Uterus (tissue), 4 donors: ENCODE measurements at places on chromosomes 11 and 22. TPM values are rescaled to one million over a fixed set of nuclear protein-coding genes. Genes with fewer than 3 reads are reported as not detected.

The TEX12 gene
- total RNA-seq: not detected

The C11orf97 gene
- not detected for total RNA-seq

DNA sequence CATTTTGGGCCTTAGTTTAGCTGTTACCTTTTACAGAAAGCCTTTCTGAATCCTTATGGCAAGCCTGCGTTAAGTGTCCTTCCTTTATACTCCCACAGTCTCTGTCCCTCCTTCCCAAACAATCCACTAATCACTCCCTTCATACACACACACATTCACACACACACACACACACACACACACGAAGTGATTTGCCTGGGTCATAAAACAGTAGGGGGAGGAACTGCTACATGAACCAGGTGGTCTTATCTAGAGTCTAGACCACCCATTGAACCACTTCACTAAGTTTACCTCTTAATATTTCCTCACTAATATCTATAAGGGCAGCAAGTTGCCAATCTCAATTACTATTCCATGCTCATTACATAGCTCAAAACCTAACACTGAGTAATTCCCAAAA is 196.7 kb upstream of the GUCY1A2 start:
- H3K27ac ChIP-seq: no peak overlapping the region
- DNase-seq: no peak
- no peaks in the 10 kb centered on the region for H3K36me3 ChIP-seq
- H3K27me3 ChIP-seq: no peaks in the 10 kb centered on the region

DNA sequence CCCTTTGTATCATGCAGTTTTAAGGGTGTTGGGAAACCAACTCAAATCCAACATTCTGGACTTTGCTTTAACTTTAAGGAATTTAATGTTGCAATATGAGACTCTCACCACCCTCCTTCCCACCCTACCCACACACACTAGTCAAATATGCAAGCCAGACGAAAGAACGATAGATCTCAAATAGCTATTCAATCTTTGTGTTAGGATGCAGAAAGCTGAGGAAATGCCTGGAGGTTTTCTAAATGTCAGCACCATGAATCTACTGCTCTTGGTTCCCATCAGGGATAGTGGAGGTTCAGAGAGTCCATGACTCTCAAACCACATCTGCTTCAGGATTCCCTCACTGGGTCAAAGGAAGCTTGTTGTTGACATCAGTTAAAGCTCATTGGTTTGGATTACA is 33.7 kb downstream of the EXPH5 start:
- H3K4me3 ChIP-seq: no peak overlapping the region
- H3K27me3 ChIP-seq: no peaks in the 10 kb centered on the region
- DNase-seq: no peak
- no peaks in the 10 kb centered on the region for H3K4me1 ChIP-seq
- H3K27ac ChIP-seq: no peak overlapping the region

GRCh38 chr11:113370634-113371033 is 16.9 kb upstream of the ANKK1 start:
- H3K27ac ChIP-seq: no peak overlapping the region
- no peaks in the 10 kb centered on the region for H3K27me3 ChIP-seq
- DNase-seq: no peak
- no peaks in the 10 kb centered on the region for H3K4me1 ChIP-seq

GRCh38 chr11:108727665-108728064 is 62.8 kb downstream of the DDX10 start:
- no peaks in the 10 kb centered on the region for H3K4me1 ChIP-seq
- peaks cover 3% of the 10 kb centered on the region for H3K36me3 ChIP-seq
- H3K27me3 ChIP-seq: no peaks in the 10 kb centered on the region
- DNase-seq: no peak
- H3K4me3 ChIP-seq: no peak overlapping the region
- H3K27ac ChIP-seq: no peak overlapping the region

DNA sequence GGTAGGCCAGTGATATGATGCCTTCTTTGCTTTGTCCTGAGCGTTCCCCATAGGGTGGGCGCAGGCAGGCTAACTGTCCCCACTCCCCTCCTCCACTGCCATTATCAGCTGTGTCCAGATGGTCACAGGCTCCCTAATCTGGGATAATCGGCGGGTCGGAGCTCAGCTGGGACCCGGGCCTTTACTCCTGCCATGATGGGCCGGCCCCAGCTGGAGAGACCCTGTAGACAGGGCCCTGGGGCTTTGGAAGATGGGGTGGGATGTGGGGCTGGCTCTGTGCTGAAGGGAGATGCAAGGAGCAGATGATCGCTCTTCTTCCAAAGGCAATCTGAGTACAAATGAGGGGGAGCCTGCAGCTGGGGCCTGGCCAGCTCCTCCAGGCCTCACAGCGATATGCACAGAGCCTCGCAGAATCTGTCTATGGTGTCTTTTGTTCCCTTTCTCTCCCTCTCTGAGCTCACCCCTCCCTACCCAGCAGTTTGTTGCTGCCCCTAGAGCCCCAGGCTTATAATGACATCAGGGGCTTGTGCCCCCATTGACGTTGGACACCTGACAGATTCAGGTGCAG is 11.9 kb downstream of the KLHL35 start:
- H3K27me3 ChIP-seq: no peaks in the 10 kb centered on the region
- no peaks in the 10 kb centered on the region for H3K36me3 ChIP-seq
- no peak overlapping the region for H3K27ac ChIP-seq
- H3K4me1 ChIP-seq: no peaks in the 10 kb centered on the region

GRCh38 chr11:123103326-123103980 is 41.5 kb upstream of the HSPA8 start:
- H3K27ac ChIP-seq: peak overlapping the region; percentile 20
- no peaks in the 10 kb centered on the region for H3K36me3 ChIP-seq
- H3K27me3 ChIP-seq: no peaks in the 10 kb centered on the region
- peak; percentile 50 for DNase-seq

- no peaks in the 10 kb centered on the region for H3K36me3 ChIP-seq
- no peaks in the 10 kb centered on the region for H3K27me3 ChIP-seq
- no peak for DNase-seq
- peak overlapping the region; percentile 95 for H3K27ac ChIP-seq
- peak overlapping the region; percentile 86 for H3K4me3 ChIP-seq
- no peaks in the 10 kb centered on the region for H3K4me1 ChIP-seq
These were observed 1.4 kb upstream of the MADD start for GRCh38 chr11:47268448-47269001.

DNA sequence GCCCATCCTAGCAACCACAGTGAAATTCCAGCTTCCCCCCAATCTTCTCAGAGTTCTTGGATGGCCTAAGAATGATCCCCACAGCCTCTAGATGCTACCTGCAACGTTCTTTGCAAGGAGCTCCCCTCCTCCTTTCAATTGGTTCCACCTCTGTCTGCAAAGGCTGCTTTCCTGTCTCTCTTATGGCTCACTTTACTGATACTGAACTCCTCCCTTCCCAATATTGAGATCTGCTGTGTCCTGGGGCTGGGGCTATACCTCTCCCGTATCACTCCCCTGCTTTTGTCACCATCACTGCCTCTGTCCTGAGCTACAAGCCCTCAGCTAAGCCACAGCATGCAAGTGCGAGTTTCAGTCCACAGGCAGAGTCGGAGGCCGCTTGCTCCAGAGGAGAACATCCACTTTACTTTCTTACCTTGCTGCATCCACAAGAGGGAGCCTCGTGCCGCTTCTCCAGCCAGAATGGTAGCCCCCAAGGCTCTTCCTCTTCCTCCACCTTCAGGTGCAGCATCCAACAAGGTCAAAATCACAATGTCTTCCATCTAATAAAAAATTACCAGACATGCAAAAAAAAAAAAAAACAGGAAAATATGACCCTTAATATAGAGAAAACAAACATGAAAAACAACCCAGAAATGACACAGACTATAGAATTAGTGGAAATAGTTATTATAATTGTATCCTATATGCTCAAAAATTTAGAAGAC is 48.6 kb upstream of the TMEM45B start:
- H3K4me3 ChIP-seq: no peak overlapping the region
- no peaks in the 10 kb centered on the region for H3K4me1 ChIP-seq
- H3K27ac ChIP-seq: no peak overlapping the region
- no peaks in the 10 kb centered on the region for H3K27me3 ChIP-seq

The PPP2R5B gene
- total RNA-seq: 6.7 TPM

- no peaks in the 10 kb centered on the region for H3K4me1 ChIP-seq
- H3K36me3 ChIP-seq: no peaks in the 10 kb centered on the region
These were observed 32.2 kb upstream of the LRRC10B start for GRCh38 chr11:61476371-61476770.

The FOSL1 gene
- not detected for total RNA-seq

GRCh38 chr11:27179334-27179733 is 138.7 kb downstream of the BBOX1 start:
- H3K36me3 ChIP-seq: no peaks in the 10 kb centered on the region
- no peak overlapping the region for H3K4me3 ChIP-seq
- no peaks in the 10 kb centered on the region for H3K4me1 ChIP-seq
- H3K27ac ChIP-seq: no peak overlapping the region

- no peak overlapping the region for H3K4me3 ChIP-seq
- no peaks in the 10 kb centered on the region for H3K4me1 ChIP-seq
- peak; percentile 6 for DNase-seq
- H3K27me3 ChIP-seq: no peaks in the 10 kb centered on the region
- H3K36me3 ChIP-seq: no peaks in the 10 kb centered on the region
- H3K27ac ChIP-seq: no peak overlapping the region
These were observed 70.4 kb downstream of the MYO7A start for GRCh38 chr11:77198440-77198849.

- H3K27ac ChIP-seq: no peak overlapping the region
- DNase-seq: no peak
- H3K36me3 ChIP-seq: no peaks in the 10 kb centered on the region
These were observed 125.3 kb downstream of the C11orf91 start for GRCh38 chr11:33575311-33575710.

- DNase-seq: peak; percentile 90
- no peaks in the 10 kb centered on the region for H3K27me3 ChIP-seq
- H3K4me3 ChIP-seq: peak overlapping the region; percentile 67
These were observed 80.7 kb upstream of the PPARA start for GRCh38 chr22:46069521-46070214.

DNA sequence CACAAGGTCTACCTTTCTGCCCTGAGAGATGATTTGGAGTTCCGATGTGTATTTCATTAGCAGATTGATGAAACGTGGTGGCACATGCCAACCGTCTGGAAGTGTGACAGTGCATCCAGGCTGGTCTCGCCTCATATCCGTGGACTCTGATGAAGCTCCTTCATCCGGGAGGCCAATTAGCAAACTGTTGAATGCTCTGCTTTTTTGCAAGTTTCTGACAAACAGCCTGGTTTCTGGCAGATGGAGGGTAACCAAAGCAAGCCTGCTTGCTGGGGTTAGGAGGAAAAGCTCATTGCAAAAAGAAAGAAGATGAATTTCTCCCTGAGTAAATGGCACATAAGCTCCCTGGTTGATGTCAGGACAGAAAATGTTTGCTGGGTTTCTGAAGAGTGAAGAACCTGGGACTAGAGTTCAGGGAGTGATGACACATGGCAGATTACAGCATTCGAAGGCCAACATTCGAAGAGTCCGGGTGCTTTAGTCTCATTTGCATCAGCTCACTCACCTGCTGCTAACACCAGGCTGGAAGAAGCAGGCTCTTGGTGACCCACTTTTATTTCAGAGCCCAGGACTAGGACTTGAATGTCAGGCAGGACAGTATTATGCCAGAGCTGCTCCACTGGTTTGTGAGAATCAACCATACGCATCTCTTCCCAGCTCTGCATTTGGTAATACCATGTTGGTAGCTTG is 135.9 kb upstream of the TTC12 start:
- no peaks in the 10 kb centered on the region for H3K27me3 ChIP-seq
- H3K36me3 ChIP-seq: no peaks in the 10 kb centered on the region
- H3K4me3 ChIP-seq: no peak overlapping the region
- H3K27ac ChIP-seq: no peak overlapping the region

The KBTBD4 gene
- 9.7 TPM for total RNA-seq

DNA sequence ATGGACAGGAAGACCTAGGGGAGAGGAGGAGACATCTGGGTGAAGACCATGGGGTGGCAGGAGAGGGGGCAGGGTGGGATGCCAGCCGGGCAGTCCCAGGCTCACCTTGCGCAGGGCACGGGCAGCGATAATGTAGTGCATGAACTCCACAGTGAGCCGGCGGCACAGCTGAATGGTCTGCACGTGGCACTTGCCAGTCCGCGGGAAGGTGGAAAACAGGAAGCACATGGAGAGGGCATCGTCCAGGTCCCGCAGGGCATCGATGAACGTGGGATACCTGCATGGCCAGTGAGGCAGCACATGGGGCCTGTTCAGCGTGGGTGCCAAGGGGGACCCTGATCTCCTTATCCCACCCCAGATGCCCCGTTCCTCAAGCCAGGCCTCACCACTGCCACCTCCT is 7.3 kb downstream of the PES1 start:
- H3K36me3 ChIP-seq: no peaks in the 10 kb centered on the region
- no peak overlapping the region for H3K4me3 ChIP-seq
- no peak for DNase-seq
- no peaks in the 10 kb centered on the region for H3K27me3 ChIP-seq
- H3K4me1 ChIP-seq: no peaks in the 10 kb centered on the region

DNA sequence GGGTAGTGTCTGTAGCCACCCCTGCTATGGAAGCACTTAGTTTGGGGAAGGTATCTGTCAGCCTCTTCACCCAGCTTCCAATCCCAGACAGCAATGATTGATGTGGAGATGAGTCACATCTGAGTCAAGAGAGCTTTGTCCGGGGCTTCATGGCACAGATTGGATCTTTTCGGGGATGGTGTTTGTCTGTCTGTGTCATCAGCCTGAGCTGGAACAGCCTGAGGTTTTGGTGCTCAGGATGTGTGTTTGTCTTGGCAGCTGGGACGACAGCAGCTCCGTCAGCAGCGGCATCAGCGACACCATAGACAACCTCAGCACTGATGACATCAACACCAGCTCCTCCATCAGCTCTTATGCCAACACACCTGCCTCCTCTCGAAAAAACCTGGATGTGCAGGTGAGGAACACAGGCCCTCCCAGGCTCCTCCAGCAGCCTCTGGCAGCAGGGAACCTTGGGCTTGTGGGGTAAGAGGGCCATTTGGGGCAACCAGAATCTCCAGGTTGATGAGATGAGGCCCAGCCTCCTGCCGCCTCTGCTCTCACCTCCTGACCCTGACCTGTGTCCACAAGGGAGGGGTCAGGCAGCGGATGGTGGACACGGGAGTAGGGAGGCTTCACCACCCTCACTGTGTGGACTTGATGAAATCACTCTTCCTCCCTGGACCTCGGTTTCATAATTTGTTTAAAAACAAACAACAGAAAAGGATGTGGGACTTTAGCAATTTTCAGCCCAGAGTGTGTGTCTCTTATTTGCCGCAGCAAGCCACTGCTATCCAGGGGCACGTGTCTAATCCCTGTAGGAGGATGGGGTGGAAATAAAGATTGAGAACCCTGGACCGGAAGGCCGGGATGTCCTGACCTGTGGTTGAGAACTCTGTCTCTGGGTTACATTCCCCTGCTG is 124.3 kb downstream of the DBX1 start:
- peak overlapping the region; percentile 29 for H3K27ac ChIP-seq
- no peak for DNase-seq
- no peak overlapping the region for H3K4me3 ChIP-seq
- no peaks in the 10 kb centered on the region for H3K4me1 ChIP-seq

GRCh38 chr11:13052130-13052571 is 43.0 kb downstream of the RASSF10 start:
- no peaks in the 10 kb centered on the region for H3K27me3 ChIP-seq
- H3K4me3 ChIP-seq: no peak overlapping the region
- no peaks in the 10 kb centered on the region for H3K36me3 ChIP-seq
- no peak for DNase-seq
- no peaks in the 10 kb centered on the region for H3K4me1 ChIP-seq
- no peak overlapping the region for H3K27ac ChIP-seq

- no peaks in the 10 kb centered on the region for H3K4me1 ChIP-seq
- no peaks in the 10 kb centered on the region for H3K36me3 ChIP-seq
- H3K27ac ChIP-seq: no peak overlapping the region
- DNase-seq: no peak
- H3K4me3 ChIP-seq: no peak overlapping the region
These were observed 123.1 kb downstream of the ADAMTS15 start for GRCh38 chr11:130571519-130571918.
